ENCODE measurements at places on chromosomes 6 and 20.

DNA sequence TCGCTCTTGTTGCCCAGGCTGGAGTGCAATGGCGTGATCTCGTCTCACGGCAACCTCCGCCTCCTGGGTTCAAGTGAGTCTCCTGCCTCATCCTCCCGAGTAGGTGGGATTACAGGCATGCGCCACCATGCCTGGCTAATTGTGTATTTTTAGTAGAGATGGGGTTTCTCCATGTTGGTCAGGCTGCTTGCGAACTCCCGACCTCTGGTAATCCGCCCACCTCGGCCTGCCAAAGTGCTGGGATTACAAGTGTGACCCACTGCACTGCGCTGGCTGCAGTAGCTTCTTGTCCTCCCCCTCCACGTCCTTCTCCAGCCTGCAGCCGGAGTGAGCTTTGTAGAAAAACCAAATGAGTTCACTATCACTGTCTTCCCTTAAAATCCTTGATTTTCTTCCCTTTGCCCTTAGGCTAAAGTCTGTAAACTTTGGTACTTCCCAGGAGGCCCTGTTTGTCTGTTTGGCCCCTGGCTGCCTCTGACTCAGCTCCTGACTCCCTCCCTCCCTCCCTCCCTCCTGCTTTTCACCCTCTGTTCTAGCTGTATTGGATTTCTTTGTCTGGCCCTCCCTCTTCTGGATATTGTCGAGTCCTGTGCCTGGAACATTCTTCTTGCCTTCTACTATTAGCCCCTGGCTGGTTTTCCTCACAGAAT, 12.9 kb downstream of the PARD6B start:
- DNase-seq = peak; percentile 51

DNA sequence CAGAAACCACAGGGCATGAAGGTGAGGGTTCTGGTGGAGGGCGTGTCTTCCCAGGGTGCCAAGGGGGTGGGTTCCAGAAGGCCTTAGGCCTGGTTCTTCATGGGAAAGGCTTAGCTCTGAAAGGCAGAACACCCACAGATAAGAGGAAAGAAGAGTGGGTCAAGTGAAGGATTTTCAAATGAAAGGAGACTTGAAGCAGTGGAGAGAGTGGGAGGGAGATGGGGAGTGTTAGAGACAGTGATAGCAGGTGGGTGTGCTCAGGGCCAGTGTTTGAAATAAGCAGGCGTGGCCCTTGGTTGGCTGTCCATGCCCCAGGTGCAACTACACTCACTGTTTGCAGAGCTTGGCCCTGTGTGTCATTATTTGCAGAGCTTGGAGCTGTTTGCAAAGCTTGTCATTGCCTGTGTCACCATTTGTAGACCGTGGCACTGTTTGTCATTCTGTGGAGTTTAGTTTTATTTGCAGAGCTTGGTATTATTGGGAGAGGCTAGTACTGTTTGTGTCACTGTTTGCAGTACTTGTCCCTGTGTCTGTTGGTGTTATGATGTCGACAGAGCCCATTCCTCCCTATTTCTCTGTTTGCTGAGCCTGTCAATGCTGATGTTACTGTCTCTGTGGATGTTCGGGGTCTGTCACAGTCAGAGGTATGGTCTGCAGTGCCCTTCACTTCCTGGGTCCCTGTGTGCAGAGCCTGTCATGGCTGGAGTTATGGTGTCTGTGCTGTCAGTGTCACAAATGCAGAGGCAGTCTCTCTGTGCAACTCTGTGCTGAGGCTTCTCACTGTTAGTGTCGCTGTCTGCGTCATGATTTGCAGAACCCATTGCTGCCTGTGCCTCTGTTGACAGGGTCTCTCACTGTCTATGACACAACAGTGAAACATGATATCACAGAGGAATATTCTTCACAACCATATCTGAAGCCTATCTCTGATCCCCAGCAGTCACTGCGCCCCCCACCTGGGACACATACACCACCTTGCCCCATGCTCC, 127.7 kb upstream of the LRFN2 start:
- no peak for DNase-seq

DNA sequence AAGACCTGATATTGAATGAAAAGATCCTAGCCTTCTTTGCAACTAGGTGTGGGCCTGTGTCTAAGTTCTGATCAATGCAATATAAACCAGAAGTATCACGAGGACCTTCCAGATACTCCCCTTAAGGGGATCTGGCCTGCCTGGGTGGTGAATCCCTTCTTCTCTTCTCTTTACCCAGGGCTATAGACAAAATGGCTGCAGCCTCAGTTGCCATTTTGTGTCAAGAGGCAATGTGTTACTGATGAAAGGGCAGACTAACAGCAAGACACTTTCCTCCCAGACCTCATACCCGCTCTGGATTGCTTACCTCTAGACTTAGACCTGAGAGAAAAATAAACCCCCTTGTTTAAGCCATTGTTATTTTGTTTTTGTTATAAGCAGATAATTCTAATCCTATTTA, 84.5 kb upstream of the CHD6 start:
- no peak for DNase-seq

- DNase-seq = no peak
Observed at GRCh38 chr6:62174548-62174947, 111.5 kb downstream of the KHDRBS2 start.

- DNase-seq = no peak
Observed at GRCh38 chr20:4234664-4235063, 219.3 kb upstream of the RNF24 start.

All from globus pallidus (tissue), 1 donor.